ENCODE measurements at places on chromosomes 5 and 9.

GRCh38 chr9:90795871-90796317, 5.7 kb upstream of the SYK start:
- H3K4me3 ChIP-seq: no peak overlapping the region
- peaks cover 41% of the 10 kb centered on the region for H3K27me3 ChIP-seq
- H3K27ac ChIP-seq: no peak overlapping the region
- no peak for DNase-seq

GRCh38 chr5:57174128-57174889, 450 bp downstream of the GPBP1 start:
- H3K27ac ChIP-seq: peak overlapping the region; percentile 98
- peak overlapping the region; percentile 92 for H3K4me3 ChIP-seq
- no peaks in the 10 kb centered on the region for H3K27me3 ChIP-seq

- no peaks in the 10 kb centered on the region for H3K4me1 ChIP-seq
- no peaks in the 10 kb centered on the region for H3K36me3 ChIP-seq
- H3K27me3 ChIP-seq: no peaks in the 10 kb centered on the region
- no peak overlapping the region for H3K4me3 ChIP-seq
- DNase-seq: no peak
These were observed 10.6 kb upstream of the DPYSL3 start for GRCh38 chr5:147520450-147520849.

DNA sequence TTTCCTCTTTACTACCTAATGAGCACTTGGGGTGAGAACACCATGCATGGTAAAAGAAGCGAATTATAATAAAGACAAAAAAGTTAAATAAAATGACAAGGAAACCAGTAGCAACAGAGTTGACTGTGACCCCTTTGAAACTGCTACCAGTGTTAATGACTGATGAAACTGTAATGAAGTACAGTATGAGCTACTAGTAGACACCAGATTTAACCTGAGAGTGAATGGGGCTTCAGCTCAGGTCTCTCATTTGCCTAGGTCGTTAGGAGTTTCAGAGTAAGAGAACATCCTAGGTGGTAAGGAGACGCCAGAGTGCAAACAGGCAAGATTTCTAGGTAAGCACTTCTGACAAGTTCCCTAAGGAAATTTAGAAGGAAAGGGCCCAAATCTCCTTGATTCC, 346.4 kb downstream of the BNC2 start:
- no peak for DNase-seq
- no peaks in the 10 kb centered on the region for H3K4me1 ChIP-seq
- H3K27me3 ChIP-seq: no peaks in the 10 kb centered on the region
- no peak overlapping the region for H3K27ac ChIP-seq
- H3K36me3 ChIP-seq: no peaks in the 10 kb centered on the region

DNA sequence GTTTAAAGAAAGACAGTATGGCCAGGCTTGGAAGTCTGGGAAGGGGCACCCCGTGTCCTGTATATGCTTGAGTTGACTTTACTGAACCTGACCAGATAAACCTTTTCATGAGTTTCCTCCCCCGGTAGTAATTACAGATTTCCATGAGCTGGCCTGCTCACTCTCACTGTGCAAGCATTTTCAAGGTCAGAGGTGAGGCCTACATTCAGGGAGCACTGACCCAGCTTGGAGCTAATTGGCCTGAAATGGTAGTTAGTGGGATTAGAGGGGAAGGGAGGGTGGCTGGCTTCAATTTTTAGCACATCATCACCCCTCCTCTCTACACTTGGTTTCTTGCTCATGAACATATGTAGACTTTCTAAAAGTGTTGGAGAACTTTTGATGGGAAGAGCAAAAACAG, 99.2 kb downstream of the PSAT1 start:
- H3K4me3 ChIP-seq: no peak overlapping the region
- no peak overlapping the region for H3K27ac ChIP-seq
- H3K27me3 ChIP-seq: peaks cover 5% of the 10 kb centered on the region
- no peaks in the 10 kb centered on the region for H3K4me1 ChIP-seq
- DNase-seq: no peak
- H3K36me3 ChIP-seq: no peaks in the 10 kb centered on the region

GRCh38 chr5:172626031-172626581, 15.0 kb upstream of the NEURL1B start:
- H3K27ac ChIP-seq: no peak overlapping the region
- no peak overlapping the region for H3K4me3 ChIP-seq
- DNase-seq: no peak

DNA sequence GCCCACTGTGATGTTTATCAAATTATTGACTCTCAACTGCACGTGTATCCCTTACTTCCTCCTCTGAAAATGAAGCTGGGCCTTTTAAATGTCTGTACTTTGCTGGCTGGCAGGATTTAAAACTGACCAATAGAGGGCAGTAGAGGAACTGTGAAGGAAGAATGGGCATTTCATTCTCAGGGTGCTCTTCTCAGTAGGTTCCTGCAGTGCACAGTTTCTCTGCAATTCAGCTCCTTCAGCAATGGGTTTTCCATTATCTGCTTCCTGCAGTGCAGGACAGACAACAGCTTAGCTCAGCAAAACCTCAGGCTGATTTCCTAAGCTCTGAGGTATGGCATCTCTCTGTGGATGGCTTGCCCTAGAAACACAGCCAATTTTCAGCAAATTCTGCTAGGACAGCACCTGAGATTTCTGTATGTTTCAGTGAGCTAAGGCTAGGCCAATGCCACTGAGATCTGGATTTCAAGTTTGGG, 298.4 kb upstream of the PRDM9 start:
- no peaks in the 10 kb centered on the region for H3K27me3 ChIP-seq
- no peaks in the 10 kb centered on the region for H3K4me1 ChIP-seq
- DNase-seq: no peak
- no peaks in the 10 kb centered on the region for H3K36me3 ChIP-seq
- no peak overlapping the region for H3K4me3 ChIP-seq

DNA sequence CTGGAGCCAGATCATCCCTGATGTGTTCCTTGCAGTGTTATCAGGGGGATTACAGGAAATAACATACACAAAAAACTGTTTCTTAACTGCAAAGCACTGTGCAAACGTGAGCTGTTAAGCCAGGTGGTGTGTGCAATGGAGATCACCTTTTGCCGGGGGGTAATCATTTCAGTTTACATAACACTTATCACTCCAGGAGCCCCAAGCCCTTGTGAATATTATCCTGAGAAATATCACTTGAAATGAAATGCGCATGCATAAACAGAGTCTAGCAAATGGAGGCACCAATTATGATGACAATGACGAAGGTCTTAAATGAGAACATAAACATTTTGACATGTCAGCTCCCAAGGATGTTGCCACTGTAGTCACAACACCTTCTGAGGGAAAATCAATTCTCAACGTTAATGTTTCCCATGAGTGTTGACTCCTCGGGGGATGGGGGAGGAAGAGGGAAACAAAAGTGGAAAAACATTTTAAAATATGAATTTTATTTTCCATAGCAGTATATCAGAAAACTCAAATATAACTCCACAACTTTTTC, 54.5 kb upstream of the RAD23B start:
- no peak overlapping the region for H3K27ac ChIP-seq
- no peaks in the 10 kb centered on the region for H3K36me3 ChIP-seq
- H3K4me3 ChIP-seq: no peak overlapping the region
- DNase-seq: no peak
- H3K27me3 ChIP-seq: peaks cover 42% of the 10 kb centered on the region

DNA sequence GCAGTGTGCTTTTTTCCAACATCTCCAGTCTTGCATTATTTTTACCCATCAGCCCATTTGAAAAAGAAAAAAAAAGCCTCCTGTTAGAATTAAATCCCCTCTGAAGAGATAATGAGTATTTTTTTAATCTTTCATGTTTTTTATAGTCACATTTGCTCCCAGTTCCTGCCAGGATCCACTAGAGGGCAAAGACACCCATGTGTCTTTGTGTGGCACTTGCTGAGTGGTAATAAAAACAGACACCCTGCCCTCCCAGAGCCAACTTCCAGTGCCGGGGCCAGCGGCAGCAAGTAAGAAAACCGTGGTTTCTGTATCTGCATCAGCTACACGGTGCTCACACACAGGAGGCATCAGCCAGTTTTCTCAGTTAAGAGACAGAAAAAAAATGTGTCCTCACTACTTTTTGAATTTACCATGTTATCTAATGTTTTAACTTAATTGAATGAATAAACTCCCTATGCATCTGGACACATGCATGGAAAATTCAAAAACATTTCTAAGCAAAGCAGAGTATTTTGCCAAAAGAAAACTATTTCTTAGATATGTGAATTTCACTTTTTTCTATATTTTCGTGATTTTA, 70.2 kb upstream of the PLEKHG4B start:
- H3K27me3 ChIP-seq: peaks cover 17% of the 10 kb centered on the region
- no peaks in the 10 kb centered on the region for H3K36me3 ChIP-seq
- no peak for DNase-seq
- no peak overlapping the region for H3K27ac ChIP-seq

GRCh38 chr9:68558545-68558944, 17.9 kb upstream of the TMEM252 start:
- DNase-seq: no peak
- no peaks in the 10 kb centered on the region for H3K36me3 ChIP-seq
- H3K4me3 ChIP-seq: no peak overlapping the region
- peaks cover 26% of the 10 kb centered on the region for H3K27me3 ChIP-seq
- no peak overlapping the region for H3K27ac ChIP-seq

DNA sequence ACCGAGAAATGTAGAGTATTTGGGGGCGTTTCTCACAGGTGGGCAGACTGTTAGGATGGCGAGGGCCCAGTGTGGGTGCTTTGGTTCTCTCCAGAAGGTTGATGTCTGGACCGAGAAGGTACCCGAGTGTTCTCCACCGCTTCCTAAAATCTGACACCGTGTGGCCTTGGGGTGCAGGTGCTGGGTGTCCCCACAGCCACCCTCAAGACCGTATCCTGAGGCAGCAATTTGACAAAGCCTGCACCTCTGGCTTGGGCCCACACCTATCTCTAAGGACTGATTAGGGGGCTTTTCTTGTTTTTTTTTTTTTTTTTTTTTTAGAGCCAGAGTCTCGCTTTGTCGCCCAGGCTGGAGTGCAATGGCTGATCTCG, 1.3 kb downstream of the PPP1R26 start:
- H3K4me1 ChIP-seq: peaks cover 2% of the 10 kb centered on the region
- peak overlapping the region; percentile 32 for H3K4me3 ChIP-seq
- H3K27me3 ChIP-seq: peaks cover 44% of the 10 kb centered on the region
- DNase-seq: no peak
- no peak overlapping the region for H3K27ac ChIP-seq

GRCh38 chr5:160492565-160492964, 70.9 kb downstream of the PTTG1 start:
- no peak overlapping the region for H3K27ac ChIP-seq
- no peak for DNase-seq
- no peak overlapping the region for H3K4me3 ChIP-seq
- peaks cover 35% of the 10 kb centered on the region for H3K4me1 ChIP-seq
- H3K27me3 ChIP-seq: no peaks in the 10 kb centered on the region

GRCh38 chr9:14081745-14082144, 232.2 kb downstream of the NFIB start:
- DNase-seq: no peak
- no peaks in the 10 kb centered on the region for H3K4me1 ChIP-seq
- H3K27me3 ChIP-seq: no peaks in the 10 kb centered on the region
- no peak overlapping the region for H3K27ac ChIP-seq

- no peaks in the 10 kb centered on the region for H3K4me1 ChIP-seq
- no peaks in the 10 kb centered on the region for H3K27me3 ChIP-seq
These were observed 11.0 kb downstream of the STC2 start for GRCh38 chr5:173317091-173317730.

- H3K27ac ChIP-seq: no peak overlapping the region
- peaks cover 31% of the 10 kb centered on the region for H3K36me3 ChIP-seq
- no peaks in the 10 kb centered on the region for H3K4me1 ChIP-seq
These were observed 129.5 kb downstream of the NIPBL start for GRCh38 chr5:37005946-37006540.

DNA sequence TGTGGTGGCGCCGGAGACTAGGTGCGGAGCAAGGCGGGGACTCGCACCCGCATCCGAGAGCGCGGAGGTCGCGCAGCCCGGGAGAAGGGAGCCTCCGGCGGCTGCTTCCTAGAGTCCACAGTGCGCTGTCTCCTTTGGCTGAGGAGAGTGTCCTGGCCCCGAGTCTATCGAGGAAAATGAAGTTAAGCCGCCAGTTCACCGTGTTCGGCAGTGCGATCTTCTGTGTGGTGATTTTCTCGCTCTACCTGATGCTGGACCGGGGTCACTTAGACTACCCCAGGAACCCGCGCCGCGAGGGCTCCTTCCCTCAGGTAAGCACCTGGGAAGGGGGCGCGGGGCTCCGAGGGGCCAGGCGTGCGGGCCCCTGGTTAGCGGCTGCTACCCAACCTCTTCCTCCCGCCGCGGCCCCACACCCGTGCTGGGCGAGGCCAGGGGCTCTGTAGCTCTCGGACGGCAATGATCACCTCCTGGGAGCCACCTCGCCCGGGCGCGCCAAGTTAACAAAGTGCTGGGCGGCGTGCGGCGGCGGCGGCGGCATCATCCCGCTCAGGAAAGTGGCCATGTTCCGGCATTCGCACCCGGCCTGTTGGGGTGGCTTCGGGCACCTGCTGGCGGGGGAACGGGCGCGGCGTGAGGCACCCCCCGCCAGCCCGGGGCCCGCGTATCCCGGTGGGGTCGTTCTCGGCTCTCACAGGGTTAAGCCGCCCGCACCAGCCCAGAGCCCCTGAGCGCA, 681 bp downstream of the MAN2A1 start:
- H3K27me3 ChIP-seq: peaks cover 7% of the 10 kb centered on the region
- peaks cover 39% of the 10 kb centered on the region for H3K4me1 ChIP-seq
- H3K27ac ChIP-seq: peak overlapping the region; percentile 90
- H3K36me3 ChIP-seq: peaks cover 2% of the 10 kb centered on the region
- DNase-seq: peak; percentile 45

- H3K36me3 ChIP-seq: no peaks in the 10 kb centered on the region
- peaks cover 2% of the 10 kb centered on the region for H3K27me3 ChIP-seq
- H3K27ac ChIP-seq: no peak overlapping the region
- no peak for DNase-seq
- H3K4me3 ChIP-seq: no peak overlapping the region
- H3K4me1 ChIP-seq: no peaks in the 10 kb centered on the region
These were observed 118.2 kb downstream of the BOD1 start for GRCh38 chr5:173498286-173498685.

DNA sequence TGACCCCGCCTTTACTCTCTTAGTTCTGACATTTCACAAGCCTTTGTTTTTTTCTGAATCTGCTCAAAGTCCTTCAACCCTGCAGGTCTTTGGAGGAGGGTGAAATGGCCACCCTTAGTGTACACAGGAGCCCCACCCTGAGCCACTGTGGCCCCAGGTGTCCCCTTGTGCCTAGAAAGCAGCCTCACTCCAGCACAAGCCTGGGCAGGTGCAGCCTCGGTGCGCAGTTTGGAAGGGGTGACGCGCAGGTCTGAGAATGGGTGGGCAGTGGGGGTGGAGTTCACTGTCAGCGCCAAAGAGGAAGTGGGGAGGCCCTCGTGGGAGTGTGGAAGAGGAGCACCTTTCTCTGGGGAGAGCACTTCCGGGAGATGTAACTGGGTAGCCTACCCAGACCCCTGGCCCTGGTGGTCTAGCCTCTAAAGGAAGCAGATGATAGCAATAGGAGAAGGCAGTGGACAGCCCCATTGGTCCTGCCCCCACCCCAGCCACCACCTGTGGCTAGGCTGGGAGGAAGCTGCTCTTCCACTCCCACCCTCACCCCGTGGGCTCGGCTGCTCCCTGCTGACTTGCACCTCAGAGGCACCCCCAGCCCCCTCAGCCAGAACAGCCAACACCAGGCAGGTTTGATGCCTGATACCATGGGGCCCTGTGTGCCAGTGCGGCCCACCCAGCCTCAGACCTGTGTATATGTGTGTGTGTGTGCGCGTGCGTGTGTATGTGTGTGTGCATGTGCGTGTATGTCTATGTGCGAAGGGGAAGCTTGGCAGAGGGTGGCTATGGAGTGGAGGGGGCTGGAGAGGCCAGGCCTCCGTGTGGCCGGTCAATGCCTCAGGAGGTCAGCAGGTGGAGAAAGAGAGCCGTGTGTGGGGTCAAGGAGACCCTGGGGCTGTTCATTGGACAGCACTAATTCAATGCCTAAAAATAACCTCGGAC, 16.8 kb upstream of the DAB2IP start:
- H3K27ac ChIP-seq: no peak overlapping the region
- no peaks in the 10 kb centered on the region for H3K36me3 ChIP-seq
- H3K4me1 ChIP-seq: no peaks in the 10 kb centered on the region
- H3K27me3 ChIP-seq: peaks cover 7% of the 10 kb centered on the region
- no peak overlapping the region for H3K4me3 ChIP-seq
- DNase-seq: no peak

All from T-helper 2 cell treated with Interferon-gamma antibody and Interleukin-4, amounts not matched to agents 5 μg/mL and 100 μg/mL, for 36 hours (primary cell).